ENCODE measurements at places on chromosomes 1 and 21.

- DNase-seq = no peak
These were observed 27.3 kb downstream of the GPR157 start for GRCh38 chr1:9101510-9102146.

- DNase-seq = no peak
These were observed 112.3 kb downstream of the TSEN15 start for GRCh38 chr1:184163674-184164465.

DNA sequence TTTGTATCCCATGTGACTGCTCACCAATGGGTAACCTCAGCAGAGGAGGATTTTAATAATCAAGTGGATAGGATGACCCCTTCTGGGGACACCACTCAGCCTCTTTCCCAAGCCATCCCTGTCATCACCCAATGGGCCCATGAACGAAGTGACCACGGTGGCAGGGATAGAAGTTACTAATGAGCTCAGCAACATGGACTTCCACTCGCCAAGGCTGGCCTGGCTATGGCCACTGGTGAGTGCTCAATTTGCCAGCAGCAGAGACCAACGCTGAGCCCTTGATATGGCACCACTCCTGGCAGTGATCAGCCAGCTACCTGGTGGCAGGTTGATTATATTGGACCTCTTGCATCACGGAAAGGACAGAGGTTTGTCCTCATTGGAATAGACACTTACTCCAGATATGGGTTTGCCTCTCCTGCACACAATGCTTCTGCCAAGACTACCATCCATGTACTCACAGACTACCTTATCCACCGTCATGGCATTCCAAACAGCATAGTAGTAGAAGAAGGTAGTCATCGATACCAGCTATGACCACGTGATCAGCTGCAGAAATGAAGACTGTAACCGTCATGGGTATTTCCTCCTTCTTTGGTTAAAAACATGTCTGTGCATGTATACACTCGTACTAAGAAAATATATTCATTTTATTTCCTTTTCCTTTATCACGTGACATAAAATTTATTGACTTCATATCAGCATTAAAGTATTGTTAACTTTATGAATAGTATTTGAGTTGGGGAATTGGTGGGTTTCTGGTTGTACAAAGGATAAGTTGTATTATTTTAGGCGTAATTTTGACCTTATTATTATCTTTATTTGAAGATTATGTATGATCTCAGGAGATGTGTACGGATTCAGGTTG, 562.6 kb downstream of the PTPRU start:
- DNase-seq = no peak

DNA sequence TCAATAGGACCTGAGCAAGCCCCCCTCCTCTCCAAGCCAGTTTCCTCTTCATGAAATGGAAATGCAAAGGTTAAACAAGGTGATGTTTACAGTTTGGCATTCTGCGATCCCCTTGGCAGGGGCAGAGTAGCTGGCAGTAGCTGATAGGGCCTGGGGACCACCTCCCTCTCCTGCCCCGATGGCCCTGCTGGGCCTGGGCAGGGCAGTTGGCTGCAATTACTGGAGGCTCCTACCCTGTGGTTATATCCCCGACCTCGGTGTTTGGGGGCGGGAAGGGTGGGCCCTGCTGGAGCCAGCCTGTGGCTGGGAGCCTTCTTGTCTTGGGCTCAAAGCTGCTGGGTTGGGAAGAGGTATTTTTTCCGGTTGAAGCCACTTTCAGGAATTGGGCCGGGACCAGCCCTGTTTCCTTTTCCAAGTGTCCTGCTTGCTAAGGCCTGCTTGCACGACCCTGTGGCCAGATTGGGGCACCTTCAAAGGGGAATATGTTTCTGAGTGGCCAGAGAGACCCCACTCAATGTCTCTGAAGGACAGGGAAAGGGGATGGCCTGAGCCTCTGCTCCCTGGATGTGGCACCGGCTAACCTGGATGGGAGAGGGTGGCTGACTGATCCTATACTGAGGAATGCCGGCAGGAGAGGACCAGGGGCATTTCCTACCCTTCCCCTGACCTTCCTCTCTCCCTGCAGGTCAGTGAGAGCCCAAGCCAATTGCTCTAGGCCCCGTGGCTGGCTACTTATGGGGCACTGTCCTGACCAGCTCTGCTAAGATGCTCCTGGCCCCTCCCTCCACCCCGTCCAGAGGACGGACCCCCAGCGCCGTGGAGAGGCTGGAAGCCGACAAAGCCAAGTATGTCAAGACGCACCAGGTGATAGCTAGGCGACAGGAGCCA, 1.9 kb downstream of the FAM110D start:
- DNase-seq = no peak

GRCh38 chr21:23607782-23608431, 1999.4 kb downstream of the MRPL39 start:
- DNase-seq = no peak

- DNase-seq = no peak
These were observed 328.4 kb downstream of the ZP4 start for GRCh38 chr1:237562242-237562823.

- DNase-seq = no peak
These were observed 25.0 kb downstream of the PDXK start for GRCh38 chr21:43743947-43744346.

DNA sequence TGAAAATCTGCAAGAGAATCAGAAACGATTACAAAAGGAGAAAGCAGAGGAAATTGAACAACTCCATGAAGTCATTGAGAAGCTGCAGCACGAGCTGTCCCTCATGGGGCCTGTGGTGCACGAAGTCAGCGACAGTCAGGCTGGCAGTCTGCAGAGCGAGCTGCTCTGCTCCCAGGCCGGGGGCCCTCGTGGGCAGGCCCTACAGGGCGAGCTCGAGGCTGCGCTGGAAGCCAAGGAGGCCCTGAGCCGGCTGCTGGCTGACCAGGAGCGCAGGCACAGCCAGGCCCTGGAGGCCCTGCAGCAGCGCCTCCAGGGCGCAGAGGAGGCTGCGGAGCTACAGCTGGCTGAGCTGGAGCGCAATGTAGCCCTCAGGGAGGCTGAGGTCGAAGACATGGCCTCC, 47.5 kb upstream of the DIP2A start:
- no peak for DNase-seq

GRCh38 chr1:111516005-111516535, 12.6 kb upstream of the ADORA3 start:
- peak; percentile 69 for DNase-seq

DNA sequence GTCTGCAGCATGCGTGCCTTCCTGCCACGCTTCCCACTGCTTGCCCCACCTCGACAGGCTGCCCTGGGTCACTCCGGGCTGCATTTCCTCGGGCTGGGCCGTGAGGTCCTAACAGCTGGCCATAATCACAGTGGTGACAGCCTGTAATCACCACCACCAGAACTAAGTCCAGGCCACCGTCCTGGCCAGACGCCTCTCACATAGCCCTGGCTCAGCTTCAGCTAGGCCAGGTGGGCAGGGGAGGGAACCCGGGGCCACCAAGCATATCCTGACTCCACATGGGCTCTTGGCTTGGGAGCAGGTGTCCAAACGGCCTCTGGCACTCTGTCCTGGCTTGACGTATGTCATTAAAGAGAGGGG, 229.5 kb downstream of the TRABD2B start:
- DNase-seq = no peak

DNA sequence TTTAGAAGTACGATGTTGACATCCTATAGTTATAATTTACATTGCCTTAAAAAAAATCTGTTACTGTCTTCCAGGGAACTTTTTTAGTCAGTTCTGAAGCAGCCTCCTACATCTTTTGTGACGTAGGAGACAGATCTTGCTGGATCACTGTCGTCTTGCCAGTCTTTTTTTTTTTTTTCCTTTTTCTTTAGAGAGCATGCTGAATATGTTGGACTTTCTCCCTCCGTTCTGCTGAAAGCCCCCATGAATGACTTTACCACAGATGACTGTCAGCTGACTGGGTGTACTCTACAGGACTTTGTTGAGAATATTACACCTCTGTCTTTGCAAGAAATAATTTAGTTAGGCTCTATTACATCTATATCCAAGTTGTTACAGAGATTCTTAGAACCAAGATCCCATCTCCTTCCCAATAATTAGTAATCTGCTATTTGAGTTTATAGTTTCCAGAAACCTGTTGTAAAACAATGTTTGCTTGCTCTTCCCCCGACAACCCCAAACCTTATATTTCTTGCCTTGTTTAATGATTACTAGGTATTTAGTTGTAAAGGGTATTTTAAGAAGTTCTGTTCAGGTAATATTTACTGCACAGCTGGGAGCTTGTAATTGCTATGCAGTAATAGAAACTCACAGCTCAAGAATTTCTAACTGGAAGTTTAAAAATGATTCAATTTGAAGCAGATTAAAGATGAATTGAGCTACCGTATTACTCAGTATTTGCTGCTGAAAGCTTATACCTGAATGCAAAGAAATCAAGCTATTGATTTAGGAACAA, 61.8 kb downstream of the RASAL2 start:
- DNase-seq = no peak

- DNase-seq = no peak
These were observed 39.7 kb downstream of the PALMD start for GRCh38 chr1:99685516-99686180.

DNA sequence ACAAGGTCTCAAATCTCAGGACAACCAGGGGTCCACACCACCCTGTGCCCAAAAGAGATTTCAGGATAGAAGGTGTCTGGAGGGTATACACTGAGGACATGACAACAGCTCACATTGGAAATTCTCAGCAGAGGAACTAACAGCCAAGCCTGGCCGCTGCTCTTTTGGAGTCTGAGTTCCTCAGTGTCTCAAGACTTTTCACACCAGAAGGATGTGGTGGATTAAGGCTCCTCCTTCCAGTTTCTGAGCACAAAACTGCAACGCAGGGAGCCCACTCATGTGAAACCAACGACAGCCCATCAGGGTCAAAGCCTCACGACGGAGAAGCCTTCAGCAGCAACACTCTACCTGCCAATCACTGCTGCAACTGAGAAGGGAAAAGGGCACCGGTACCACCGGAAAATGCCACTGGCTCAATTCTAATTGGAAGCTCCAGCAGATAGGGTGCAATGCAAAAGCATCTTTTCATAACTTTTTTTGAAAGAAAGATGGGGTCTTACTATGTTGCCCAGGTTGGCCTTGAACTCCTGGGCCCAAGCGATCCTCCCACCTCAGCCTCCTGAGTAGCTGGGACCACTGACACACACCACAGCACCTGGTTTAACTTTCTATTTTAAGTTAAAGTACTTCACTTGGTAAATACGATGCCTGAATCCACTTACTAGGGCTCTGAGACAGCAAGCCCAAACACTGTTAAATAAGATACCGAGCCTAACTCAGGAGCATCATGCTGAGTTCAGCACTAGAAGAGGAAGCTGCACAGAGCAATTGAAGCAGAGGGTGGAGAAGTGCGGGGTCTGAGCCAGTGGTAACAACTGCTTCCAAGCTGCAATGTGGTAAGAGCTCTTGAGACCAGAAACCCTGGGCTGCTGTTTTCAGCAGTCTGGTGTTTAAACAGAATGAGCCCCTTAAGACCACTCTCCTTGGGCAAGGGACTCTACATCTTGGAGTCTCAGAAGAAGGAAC, 7.8 kb downstream of the CAPZB start:
- DNase-seq = no peak

DNA sequence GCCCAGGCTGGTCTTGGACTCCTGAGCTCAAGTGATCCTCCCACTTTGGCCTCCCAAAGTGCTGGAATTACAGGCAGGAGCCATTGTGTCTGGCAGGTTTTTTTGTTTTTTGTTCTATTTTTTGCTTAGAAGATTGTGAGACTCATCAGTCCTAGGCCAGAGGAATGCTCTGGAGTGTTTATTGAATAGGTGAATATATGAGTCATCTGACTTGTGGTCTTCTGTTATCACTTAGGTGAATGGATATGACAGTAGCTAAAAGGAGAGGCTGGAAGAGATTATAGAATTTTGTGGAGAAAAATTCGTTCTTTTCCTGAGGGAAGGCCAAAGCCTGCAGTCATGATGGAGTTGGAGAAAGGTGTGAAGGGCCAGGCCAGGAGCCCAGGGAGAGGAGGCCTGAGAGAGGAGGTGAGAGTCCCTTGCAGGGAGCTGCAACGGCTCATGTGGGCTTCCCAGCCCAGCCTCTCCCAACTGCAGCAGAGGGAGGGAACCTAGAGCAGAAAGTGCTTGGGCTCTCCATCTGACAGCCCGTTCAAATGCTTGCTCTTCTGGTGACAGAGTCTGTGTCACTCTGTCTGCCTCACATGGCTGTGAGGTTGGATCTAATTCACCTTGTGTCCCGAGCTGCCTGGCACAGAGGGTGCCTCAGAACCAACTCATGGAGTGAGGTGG, 31.6 kb upstream of the ACOT11 start:
- DNase-seq = no peak

DNA sequence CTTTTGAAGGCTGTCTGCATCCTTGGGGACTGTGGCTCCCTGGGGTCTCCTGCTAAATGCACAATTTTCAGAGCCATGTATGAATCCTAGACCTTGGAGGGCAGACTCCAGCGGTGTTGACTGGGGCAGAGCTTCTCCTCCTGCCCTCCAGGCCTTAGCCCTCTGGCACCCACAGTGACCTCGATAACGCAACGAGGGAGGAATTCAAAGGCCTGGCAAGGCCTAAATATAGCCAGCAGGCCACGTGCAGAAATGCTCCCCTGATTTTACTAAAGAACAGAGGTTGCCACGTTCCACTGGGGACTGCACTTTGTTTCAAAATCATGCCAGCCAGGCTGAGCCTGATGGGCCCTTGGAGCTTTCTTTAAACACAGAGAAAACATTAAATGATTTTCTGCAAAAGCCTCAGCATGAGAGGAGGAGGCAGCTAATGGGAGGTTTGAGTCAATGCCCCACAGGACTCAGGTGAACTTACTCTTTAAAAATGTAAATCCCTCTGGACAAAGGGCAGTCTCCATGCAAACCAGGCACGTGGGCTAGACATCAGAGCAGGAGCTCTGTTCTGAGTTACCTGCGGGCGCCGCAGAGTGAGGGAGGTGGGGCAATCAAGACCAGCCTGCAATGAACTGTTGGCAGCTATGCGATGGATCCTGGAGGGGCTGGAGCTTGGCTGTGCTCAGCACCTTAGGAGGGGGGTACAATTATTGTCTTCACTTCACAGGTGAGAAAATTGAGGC, 28.0 kb downstream of the GRIK3 start:
- no peak for DNase-seq

DNA sequence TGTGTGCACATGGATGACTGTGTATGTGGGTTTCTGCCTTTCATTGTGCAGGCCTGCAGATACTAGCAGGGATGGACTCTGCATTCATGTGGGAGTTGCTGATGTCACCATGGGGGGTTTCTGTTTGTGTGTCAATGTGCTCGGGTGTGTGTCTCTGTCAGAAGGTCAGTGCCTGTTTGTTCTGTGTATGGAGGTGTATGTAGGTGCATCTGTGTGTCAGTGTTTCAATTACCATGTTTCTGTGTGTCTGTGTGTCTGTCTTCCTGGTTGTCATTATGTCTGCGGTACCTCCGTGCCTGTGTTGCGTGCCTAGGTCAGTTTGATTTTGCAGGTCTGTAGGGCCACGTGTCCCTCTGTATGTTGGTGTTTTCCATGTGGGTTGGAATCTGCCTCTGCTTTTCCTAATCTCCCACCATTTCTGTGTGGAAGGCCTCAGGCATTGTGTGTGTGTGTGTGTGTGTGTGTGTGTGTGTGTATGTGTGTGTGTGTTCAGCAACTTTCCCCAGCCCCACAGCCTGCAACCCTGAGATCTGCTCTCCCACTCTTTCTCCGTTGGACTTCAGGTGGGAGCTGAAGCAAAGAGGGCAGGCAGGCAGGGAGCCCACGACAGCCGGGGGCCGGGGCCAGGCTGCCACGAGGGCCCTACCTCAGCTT, 36.7 kb upstream of the WASF2 start:
- peak; percentile 39 for DNase-seq

GRCh38 chr1:159803956-159804689, 2.0 kb downstream of the FCRL6 start:
- no peak for DNase-seq

- DNase-seq = no peak
These were observed 4.7 kb downstream of the WLS start for GRCh38 chr1:68227598-68227997.

GRCh38 chr1:26164036-26164860, 4.5 kb downstream of the C1orf232 start:
- DNase-seq = peak; percentile 24

Measured in stimulated activated naive CD4-positive, alpha-beta T cell (primary cell).